ENCODE measurements at places on chromosomes 11 and 22.

- DNase-seq: peak; percentile 70
These were observed 8.6 kb upstream of the APOBEC3B start for GRCh38 chr22:38973289-38974169.

DNA sequence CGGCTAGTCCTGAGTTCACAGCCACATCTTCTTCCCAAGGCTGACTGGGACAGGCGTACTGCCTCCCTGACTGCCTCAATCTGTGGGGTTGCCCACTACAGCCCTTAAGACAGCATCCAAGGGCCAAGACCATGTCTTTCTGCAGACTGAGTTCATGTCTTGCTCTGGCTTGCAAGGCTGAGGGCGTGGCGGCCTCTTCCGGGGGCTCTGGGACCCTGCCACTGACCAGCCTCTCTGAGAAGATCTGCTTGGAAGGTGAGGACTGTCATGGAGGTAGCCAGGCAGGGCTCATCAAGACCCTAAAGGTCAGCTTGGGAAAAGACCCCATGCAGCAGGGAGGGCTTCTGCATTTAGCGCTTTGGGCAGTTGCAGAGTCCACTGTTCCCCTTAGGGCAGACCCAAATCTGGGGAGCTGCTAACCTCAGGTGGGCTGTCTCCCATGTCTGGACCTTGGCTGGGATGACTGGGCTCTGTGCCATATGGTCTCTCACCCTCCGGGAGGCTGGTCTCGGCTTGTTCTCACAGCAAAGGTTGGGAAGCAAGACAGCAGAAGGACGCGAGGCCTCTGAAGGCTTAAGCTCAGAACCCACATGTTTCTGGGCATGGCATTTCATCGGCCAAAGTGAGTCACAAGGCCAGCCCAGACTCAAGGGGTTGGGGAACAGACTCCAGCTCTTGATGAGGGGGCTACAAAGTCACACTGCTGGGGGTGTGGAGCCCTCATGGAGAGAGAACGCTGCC is 109.1 kb upstream of the LMO1 start:
- DNase-seq: no peak

- no peak for DNase-seq
These were observed 208.0 kb downstream of the CASP12 start for GRCh38 chr11:104690241-104690640.

DNA sequence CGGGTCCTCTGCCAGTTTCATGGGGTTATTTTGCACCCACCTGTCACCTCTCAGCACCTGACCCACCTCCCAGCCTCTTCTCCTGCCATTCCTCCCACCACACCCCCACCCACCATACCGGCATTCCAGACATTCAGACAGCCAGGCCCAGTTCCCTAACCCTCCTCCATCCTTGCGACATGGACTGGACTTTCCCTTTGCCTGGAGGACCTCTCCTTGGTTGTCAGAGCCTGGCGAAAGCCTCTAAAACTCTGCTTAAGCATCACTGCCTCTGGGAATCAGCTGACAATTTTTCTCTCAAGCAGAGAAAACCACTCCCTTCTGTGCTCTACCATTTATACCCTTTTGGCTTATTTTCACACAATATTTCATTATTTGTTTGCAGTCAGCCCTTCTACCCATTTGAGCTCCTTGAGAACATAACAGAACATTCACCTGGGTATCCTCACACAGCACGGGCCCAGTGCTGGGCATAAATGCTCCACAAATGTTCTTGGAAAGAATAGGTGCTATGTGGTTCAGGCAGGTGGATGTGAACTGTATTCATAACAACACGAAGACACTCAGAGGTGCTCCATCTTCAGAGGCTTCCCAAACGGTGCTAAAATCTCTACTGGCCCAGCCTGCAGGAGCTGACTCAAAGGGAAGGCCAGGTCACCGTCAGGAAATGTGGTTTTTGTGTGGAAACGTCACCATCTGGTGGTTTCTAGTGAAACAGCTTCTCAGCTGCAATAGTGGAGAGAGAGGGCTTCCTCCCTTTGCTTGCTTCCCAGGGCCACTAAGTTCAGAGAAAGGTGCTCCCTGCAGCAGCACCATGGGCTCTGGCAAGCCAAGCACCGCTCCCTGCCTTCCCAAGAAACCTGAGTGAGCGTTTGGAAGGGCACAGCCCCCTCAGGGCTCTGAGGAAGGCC is 10.4 kb downstream of the SPATA19 start:
- DNase-seq: peak; percentile 63

DNA sequence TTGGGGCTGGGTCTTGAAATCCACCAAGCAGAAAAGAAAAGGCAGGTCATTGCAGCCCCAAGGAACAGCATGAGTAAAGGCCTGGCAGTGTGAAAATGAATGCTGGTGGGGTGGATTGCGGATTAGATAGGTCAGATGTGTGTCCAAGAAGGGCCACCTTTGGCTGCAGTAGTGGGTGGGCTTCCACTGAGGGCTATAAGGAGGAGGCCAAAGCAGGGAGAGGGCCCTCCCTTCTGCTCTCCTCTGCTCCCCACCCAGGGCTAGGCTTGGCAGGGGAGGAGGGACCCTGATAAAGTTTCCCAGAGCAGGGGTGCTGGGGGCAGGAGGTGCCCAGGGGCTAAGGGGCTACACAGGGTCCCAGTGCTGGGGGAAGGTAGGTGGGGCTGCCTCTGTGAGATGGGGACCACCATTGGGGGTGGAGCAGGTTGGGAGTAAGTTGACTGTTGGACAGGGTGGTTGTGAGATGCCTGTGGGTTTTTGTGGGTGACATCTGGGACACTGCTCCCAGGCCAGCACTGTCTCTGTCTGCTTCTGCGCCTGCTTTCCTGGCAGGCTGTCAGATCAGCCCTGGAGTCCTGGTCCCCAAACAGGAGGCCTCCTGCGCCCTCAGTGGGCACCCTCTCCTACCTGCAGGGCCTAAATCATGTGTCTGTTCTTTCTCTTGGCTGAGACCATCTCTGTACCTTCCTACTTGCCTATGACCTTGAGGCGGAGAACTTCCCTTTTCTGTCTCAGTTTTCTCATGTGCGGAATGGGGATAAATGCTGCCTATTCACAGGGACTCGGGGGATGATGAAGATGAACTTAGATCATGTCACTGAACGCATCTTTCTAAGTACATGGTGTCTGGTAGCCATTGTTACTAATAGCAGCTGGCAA is 1.9 kb downstream of the CAPN5 start:
- no peak for DNase-seq

DNA sequence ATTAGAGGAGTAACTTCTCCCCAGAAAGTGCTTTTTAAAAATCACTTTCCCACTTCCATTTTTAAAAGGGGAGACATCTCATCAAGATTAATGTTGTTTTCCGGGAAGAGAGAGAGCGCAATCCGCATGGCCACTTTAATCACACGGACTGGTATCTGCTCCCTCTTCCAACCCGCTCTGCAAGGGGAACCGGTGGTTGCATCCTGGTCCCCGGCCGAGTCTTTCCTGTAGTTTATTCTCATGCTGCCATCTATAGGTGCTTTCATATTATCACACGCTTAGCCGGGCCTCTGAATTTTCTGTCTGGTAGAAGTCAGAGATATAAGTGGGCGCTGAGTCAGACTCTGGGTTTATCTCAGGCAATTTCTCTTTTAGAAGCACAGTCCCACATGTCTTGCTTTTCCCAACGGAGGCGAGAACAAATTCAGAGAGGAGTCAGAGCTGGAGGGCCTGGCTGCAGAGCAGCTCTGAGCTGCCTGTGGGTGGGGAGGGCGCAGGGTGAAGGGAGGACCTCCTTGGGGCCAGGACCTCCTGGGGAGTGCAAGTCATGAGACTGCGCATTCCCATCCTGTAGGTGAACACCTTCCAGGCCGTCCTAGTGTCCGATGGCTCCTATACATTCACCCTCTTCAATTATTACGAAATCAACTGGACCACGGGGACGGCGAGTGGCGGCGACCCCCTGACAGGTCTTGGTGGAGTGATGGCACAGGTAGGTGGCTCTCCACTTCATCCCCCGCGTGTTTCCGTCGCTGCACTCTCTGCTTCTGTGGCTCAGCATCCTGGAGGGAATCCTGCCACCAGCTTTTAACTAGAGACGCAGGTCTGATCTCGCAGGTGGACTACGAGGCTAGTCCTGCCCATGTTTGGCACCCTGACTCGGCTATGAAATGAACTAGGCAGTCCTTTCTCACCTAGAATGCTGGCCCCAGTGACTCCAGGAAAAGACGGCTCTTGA is 11.7 kb downstream of the TECTA start:
- peak; percentile 54 for DNase-seq

GRCh38 chr22:32862936-32863661 is 61.6 kb downstream of the TIMP3 start:
- no peak for DNase-seq

- DNase-seq: peak; percentile 3
These were observed 75.7 kb upstream of the MYO18B start for GRCh38 chr22:25666308-25666707.

DNA sequence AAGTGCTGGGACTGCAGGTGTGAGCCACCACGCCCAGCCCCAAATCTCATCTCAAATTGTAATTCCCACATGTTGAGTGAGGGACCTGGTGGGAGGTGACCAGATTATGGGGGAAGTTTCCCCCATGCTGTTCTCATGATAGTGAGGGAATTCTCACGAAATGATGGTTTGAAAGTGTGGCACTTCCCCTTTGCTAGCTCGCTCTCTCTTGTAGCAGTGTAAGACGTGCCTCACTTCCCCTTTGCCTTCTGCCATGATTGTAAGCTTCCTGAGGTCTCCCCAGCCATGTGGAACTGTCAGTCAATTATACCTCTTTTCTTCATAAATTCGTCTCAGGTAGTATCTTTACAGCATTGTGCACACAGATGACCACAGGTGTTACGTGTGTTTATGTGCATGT is 357.8 kb downstream of the CADM1 start:
- no peak for DNase-seq

- DNase-seq: no peak
These were observed 6.5 kb upstream of the NUP160 start for GRCh38 chr11:47854667-47855066.

- DNase-seq: no peak
These were observed 3.6 kb upstream of the SEPTIN5 start for GRCh38 chr22:19710769-19711106.

GRCh38 chr11:65314501-65315203 is at the start of gene CDC42EP2:
Gene CDC42EP2 (plus strand): TSS chr11:65314866. CDS start chr11:65320899, 6,033 bp downstream.
- DNase-seq: peak; percentile 93

DNA sequence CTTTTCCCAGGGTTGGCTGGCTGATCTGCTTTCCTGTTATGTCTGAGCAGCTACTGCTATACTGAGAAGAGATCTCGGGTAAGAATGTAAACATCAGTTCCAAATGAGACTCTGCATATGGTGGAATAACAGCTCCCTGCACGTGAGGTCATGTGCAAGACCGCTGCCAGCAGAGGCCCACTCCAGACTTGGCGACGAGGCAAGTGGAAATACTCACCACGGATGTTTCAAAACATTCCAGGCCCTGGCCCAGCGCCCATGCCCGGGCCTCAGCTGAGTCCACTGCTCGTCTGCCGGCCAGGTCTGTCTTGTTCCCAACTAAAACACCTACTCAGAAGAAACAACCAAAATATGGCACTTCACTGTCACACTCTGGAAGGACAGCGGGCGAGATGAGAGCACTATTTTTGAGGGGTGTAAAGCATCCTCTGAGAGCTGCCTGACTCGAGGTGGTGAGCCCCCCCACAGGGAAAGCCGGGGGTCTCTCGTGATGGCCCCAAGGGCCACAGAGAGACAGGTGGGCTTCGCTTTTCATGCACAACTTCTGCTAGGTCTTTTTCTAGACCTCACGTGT is 13.1 kb downstream of the IFT27 start:
- DNase-seq: no peak

GRCh38 chr11:119369132-119369925 is 12.2 kb downstream of the USP2 start:
- no peak for DNase-seq

GRCh38 chr11:11864803-11865202 is 23.0 kb downstream of the USP47 start:
- DNase-seq: no peak

GRCh38 chr11:45143494-45143893 is 2.9 kb upstream of the PRDM11 start:
- no peak for DNase-seq
